Fibroblast of the aortic adventitia (primary cell): ENCODE measurements at places on chromosomes 6 and 20. TPM values are rescaled to one million over a fixed set of nuclear protein-coding genes. Genes with fewer than 3 reads are reported as not detected.

Gene ENPP5
- 0.36 and 5.3 TPM in 2 replicates for total RNA-seq

Gene LST1
- total RNA-seq = not detected in 2 replicates

Gene PMEPA1
- 1.4 and 1.6 TPM in 2 replicates for total RNA-seq

Gene ID4
- total RNA-seq = 11.4 and 18.0 TPM in 2 replicates

Gene LPIN3
- 3.4 and 5.3 TPM in 2 replicates for total RNA-seq

Gene LY6G6D
- not detected in 2 replicates for total RNA-seq

Gene SLC25A27
- total RNA-seq = 6.2 and 27.3 TPM in 2 replicates

Gene BHLHE23
- total RNA-seq = not detected in 2 replicates

Gene TMEM217
- 0.09 TPM in 1 of 2 replicates, not detected in the other for total RNA-seq

Gene C20orf141
- total RNA-seq = not detected in 2 replicates

Gene C6orf141
- total RNA-seq = 0.57 and 5.7 TPM in 2 replicates

Gene LPA
- not detected in 2 replicates for total RNA-seq

Gene TMC2
- total RNA-seq = not detected in 2 replicates

Gene SLC22A2
- not detected in 2 replicates for total RNA-seq

Gene PANK2
- total RNA-seq = 54.9 and 102 TPM in 2 replicates

Gene SMOC2
- 0.09 TPM in 1 of 2 replicates, not detected in the other for total RNA-seq

Gene BMP7
- total RNA-seq = not detected in 2 replicates
